ACHN (cell line): ENCODE measurements at places on chromosomes 3 and 15.

DNA sequence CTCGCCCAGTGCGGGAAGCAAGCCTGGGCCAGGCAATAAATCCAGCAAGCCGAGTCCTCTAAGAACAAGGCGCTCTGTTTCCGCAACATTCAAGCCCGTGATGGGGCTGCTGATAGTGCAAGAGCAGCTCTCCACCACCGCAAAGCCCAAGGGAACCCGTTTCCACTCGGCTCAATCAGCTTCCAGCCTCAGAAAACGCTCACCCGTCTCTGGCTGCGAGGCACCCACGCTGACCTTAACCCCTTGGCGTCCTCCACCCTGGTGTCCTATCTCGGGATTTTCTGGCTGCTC lies 17.8 kb downstream of the SPATA12 start:
- DNase-seq, result peak; percentile 52

DNA sequence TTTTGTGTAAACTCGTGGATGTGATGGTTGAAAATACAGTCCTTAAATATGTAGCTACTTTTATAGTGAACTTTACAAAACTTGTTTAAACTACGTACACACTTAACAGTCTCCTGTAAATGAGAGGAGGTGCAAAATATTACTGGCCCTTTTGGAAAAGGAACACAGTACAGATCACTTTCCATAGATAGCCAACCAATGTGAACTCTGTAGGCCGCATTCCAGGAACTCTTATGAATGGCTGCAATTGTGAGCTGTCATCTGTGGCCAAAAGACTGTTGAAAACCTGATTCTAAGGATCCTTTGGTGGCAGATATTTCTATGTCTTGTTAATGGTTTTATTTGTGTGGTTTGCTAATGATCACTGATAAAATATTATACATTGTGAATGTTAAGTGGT lies 6.2 kb downstream of the TSC22D2 start:
- DNase-seq, result peak; percentile 32

DNA sequence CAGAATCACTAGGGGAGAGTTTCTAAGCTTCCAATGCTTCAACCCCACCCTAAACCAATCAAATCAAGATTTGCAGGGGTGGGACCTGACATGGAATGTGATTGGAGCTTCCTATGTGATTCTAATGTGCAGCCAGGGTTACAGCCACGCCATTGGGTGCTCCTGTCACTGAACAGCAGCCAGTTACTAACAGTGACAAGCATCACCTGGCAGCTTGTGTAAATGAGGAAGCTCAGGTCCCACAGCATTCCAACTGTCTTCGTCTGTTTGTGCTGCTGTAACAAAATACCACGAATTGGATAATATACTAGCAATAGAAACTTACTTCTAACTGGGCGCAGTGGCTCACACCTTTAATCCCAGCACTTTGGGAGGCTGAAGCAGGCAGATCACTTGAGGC lies 294.9 kb downstream of the SHQ1 start:
- no peak for DNase-seq

DNA sequence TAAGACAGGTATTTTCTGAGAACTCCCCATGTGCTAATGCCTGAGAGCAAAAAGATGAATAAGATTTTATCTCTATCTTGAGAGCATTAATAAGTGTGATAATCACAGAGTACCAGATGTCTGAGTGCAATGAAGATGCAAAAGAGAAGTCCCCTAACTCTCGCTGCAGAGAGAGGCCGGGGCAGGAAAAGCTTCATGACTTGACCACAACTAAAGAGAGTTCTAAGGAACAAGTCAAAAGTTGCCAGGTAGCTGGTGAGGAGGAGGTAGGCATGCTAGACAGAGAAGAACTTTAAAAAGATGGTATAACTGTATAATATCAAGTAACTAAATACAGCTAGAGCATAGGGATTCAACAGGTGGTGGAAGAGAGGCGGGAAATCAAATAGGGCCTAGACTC lies 28.8 kb downstream of the MTMR10 start:
- no peak for DNase-seq

GRCh38 chr3:24047513-24047912 lies 102.4 kb downstream of the NR1D2 start:
- DNase-seq, result no peak

DNA sequence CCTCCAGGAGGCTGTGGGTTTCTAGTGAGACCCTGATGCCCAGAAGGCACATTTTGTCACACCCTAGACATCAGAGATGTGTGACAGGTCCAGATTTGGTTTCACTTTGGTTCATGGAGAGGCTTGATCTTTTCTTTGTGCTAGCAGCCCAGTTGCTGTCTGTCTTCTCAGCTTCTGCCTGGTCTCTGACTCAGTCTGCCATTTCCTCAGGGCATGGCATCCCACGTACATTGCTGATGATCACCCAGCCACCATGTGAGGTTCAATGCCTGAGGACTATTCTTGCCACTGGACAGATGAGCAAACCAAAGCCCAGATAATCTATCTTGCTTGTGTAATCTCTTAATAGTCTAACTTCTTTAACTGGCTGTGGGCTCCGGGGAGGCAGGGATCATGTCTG lies 144.9 kb upstream of the MRPS22 start:
- no peak for DNase-seq

GRCh38 chr15:72342385-72342784 lies 22.4 kb upstream of the CELF6 start:
- peak; percentile 29 for DNase-seq

- no peak for DNase-seq
Measured at GRCh38 chr3:36520241-36521006, 140.1 kb downstream of the STAC start.

DNA sequence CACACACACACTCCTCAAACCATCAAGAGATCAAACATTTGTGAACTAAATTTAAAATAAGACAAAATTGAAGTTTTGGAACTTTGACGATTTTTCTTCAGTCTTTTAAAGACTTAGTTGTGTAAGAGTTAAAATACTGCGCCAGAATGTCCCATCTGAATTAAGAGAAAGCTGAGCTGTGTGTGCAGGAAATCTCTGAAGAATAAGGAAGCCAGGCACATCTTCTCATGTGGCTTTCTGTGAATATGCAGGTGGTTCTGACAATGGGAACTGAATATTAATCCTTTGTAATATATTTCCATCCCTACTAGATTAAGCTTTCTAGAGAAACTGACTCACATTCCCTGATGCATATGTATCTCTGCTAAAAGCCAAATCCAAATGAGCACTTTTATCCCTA lies 60.1 kb upstream of the ICE2 start:
- no peak for DNase-seq

DNA sequence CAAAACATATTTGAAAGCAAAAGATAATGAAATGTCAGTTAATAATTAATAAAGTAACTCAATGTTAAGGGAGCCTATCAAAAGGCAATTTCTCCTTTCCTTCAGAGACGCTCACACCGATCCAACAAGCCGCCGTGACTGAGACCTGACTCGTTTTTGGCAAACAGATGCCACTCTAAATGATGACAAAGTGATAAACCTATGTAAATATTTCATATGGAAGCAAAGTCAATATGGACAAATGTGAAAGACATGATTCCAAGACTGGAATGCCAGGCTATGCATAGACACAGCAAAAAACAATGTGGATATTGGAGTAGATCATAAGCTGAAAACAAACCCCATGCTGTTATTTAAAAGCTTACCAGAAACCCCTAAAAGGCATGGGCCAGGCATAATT lies 137.2 kb upstream of the SUCLG2 start:
- no peak for DNase-seq

- no peak for DNase-seq
Measured at GRCh38 chr15:27762471-27762870, 336.6 kb downstream of the OCA2 start.

GRCh38 chr15:85379403-85380131 lies 836 bp upstream of the AKAP13 start:
- DNase-seq, result peak; percentile 26

DNA sequence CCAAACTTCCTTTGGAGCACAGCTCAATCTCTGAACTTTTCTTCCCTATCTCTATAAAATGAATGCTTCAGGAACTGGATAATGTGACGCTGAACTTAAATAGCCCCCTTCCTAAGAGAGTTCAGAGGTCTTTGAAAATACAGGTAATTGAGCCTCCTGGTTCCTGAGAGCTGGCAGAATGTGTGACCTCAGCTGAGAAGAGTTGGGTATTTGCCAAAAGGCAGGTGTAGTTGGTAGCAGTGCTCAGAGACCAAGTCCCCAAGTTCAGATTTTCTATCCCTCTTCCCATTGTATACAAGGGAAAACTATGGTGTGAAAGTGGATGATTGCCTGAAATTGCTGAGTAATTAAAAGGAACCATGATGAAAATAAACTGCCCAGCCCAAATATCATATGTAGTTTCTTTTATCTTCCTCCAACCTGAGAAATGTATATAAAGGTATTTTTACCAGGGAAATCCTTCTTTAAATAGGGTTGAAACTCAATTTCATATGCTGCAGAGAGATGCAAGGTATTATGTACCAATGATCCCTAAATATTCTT lies 154.6 kb upstream of the ICE2 start:
- DNase-seq, result no peak

DNA sequence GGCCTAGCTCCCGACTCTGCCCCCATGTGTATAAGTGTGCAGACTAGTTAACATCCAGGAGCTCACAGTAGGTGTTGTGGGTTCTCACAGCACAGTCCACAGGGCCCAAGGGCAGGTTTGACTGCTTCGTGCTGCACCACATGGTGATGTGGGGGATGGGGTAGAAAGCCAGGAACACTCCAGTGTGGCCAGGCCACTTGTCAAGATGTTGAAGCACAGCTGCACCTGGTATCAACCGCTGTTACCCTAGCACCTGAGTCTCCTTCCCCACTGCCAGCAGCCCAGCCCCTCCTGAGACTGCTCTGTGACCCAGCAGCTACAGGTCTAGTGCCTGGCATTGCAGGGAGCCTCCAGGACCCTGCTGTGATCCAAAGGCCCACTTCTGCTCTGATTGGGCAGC lies 53.4 kb downstream of the CHDH start:
- no peak for DNase-seq

- no peak for DNase-seq
Measured at GRCh38 chr3:86988235-86988634, 2.7 kb downstream of the VGLL3 start.

DNA sequence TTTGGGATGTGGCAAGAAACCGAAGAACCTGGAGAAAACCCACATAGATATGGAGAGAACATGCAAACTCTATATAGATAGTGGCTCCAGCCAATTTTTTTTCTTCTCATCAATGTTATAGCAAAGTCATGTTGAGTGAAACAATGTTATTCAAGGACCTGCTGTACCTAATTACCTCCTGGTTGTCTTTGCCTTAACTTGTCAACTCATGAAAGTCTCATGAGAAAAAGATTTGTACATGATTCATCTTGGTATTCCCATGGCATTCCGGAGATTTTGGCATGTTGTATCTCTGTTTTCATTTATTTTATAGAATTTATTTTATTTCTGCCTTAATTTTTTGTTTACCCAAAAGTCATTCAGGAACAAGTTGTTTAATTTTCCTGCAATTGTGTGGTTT lies 303.8 kb upstream of the CDIN1 start:
- no peak for DNase-seq

DNA sequence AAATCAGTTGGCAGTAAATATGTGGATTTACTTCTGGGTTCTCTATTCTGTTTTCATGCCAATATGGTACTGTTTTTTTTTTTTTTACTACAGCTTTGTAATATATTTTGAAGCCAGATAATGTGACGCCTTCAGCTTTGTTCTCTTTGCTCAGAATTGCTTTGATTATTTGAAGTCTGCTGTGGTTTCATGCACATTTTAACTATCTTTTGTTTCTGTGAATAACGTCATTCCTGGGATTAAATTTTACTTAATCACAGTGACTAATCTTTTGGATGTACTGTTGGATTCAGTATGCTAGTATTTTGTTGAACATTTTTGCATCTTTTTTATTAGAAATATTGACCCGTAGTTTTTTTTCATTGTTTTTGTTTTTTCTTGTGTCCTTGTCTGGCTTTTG lies 576.5 kb downstream of the ZNF385D start:
- no peak for DNase-seq

- no peak for DNase-seq
Measured at GRCh38 chr15:57538821-57539220, 52.9 kb upstream of the MYZAP start.

GRCh38 chr15:95284933-95285421 lies 1045.5 kb upstream of the NR2F2 start:
- DNase-seq, result no peak

GRCh38 chr3:121431726-121432517 lies 113.9 kb downstream of the POLQ start:
- DNase-seq, result peak; percentile 64

DNA sequence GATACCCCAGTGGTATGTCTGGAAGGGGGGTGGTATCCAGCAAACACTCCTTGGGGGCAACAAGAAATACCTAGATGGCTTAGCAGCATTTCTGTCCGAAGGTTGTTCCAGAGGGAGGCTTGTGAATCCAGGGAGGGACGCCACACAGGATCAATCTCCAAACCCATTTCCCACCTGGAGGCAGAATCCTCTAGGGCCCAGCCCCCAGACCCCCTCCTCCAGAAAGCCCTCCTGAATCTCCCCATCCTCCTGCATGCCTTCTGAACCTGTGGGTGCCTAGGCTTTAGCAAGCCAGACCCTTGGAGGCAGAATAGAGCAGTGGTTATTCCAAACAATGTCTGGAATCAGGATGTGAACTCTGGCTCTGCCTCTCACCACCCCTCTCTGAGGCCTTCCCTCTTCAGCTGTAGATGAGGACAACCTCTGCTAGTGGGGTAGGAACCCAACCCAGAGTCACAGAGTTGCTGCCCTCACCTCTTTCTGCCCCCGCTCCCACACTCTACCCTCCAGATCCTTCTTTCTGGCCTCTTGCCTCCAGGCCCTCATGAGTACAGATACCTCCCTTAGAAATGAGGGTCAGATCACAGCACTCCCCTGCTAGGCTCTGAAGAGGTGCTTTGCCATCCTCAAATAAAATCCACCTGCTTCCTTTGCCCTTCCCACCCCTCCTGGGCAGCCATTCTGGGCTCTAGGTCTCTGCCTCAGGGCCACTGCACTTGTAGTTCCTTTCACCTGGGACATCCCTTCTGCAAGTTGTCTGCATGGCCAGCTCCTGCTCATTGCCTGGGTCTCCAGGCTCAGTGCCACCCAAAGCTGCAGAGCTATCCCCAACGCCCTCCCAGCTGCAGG lies 8.1 kb downstream of the CISH start:
- no peak for DNase-seq

DNA sequence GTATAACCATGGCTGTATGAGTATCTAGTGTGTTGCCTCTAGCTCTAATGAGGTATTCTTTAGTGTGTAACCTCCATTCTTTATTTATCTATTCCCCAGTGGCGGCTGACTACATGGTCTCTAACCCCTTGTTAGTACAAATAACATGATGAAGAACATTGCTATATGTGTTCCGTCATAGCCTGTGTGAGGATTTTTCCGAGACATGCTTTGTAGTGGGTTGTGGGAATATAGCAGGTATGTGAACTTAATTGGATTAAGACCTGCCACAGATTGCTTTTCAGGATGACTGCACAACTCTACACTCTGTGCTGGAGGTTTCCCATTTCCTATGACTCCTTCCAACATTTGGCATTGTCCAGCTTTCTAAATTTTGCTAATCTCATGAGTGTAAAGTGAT lies 563.4 kb downstream of the ROBO1 start:
- no peak for DNase-seq
